ENCODE measurements at places on chromosomes 1 and 21. TPM values are rescaled to one million over a fixed set of nuclear protein-coding genes. Genes with fewer than 3 reads are reported as not detected.

- DNase-seq: no peak
Measured at GRCh38 chr1:207887542-207888201, 23.3 kb downstream of the CD34 start.

DNA sequence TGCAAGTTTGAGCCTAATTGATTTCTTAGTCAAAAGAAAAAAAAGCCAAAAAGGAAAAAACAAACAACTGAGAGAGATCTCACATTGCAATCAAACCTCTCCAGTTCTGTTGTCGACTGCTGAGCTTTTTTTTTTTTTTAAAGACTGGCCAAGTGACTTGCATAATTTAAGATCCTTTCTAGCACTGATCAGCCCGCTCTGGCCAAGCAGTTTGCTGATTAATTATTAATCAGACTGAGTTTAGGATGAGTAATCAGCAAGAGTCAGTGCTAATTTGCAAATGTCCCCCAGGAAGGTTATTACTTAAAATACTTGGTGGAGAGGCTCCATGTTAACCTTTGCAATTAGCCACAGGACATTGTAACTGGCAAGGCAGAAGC is 39.3 kb downstream of the HMGB4 start:
- DNase-seq: no peak

GRCh38 chr1:53379662-53380002 is 51.8 kb upstream of the LRP8 start:
- peak; percentile 41 for DNase-seq

- DNase-seq: no peak
Measured at GRCh38 chr1:186375929-186376319, 286 bp downstream of the ODR4 start.

- peak; percentile 96 for DNase-seq
Measured at GRCh38 chr1:225962440-225962975, 21.5 kb upstream of the LEFTY2 start.

DNA sequence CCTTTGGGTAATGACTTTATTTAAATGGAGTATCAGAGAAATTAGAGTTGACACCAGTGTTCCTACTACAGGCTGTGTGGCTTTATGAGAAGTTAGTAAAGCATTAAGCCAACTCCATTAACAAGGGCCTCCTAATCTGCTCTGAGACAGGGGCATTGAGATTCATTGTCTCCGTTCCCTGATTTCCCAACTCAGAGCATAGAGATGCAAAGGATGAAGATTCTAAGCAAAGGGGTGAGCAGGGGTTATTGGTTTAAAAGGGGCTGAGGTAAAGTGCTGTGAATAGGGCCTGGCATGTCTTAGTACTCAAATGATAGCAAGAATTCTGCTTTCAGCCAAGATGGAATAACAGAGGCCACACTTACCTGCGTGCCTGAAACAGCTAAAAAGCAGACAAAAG is 428.4 kb downstream of the PTPRU start:
- no peak for DNase-seq

GRCh38 chr1:198605406-198605805 is 33.4 kb upstream of the PTPRC start:
- no peak for DNase-seq

- DNase-seq: no peak
Measured at GRCh38 chr21:32252136-32252535, 26.7 kb downstream of the MIS18A start.

DNA sequence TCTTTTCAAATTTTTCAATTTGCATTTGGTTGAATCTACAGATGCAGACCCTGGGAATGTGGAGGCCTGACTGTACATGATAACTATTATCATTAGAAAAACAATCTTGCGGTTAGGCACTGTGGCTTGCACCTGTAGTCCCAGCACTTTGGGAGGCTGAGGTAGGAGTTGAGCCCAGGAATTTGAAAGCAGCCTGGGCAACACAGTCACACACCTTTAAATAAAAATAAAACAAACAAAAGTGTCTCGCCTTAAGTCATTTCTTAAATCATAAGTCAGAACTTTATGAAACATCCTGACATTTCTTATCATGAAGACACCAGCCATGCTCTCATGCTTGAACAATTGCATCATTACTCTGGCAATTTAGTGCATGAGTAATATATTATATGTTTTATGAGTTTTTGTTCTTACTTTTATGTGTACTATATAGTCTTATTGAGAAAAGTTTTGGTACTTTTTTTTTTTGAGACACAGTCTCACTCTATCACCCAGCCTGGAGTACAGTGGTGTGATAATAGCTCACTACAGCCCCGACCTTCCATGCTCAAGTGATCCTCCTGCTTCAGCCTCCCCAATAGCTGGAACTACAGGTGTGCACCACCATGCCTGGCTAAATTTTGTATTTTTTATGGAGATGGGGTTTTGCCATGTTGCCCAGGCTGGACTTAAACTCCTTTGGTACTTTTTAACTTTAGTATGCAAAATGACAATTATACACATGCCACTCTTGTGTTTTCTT is 7.8 kb downstream of the TBX19 start:
- DNase-seq: no peak

DNA sequence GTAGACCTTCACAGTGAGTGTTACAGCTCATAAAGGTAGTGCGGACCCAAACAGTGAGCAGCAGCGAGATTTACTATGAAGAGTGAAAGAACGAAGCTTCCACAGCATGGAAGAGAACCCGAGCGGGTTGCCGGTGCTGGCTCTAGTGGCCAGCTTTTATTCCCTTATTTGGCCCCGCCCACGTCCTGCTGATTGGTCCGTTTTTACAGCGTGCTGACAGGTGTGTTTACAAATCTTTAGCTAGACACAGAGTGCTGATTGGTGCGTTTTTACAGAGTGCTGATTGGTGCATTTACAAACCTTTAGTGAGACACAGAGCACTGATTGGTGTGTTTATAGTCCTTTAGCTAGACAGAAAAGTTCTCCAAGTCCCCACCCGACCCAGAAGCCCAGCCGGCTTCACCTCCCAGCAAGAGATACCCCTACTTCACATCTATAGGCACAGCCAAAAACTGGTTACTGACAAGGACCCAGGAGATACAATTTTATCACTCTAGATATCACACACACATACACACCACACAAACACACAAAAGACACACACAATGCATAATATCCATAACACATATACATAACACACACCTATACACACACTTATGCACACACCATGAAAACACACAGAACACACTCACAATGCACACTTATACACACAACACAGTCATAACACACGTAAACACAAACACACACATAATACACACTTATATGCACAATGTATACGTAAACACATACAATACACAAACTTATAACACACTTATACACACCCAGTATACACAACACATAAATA is 68.5 kb downstream of the MAP3K21 start:
- no peak for DNase-seq

DNA sequence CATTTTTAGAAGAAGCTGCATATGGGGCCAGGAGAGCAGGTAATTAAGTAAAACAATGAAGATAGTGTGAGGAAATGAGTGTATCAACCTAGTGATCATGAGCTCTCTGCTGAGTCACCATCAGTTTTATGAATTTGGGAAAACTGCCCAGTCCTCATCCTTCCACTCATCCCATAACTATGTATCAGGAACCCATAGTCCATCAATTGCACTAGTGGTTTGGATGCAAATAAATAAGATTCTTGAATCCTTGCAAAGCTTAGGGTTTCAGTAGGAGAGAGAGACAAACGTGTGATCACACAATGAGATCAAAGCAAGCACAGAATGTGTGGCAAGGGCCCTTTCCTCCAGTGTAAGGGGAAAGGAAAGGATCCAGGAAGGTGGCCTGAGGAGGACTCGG is 145.6 kb downstream of the ZZZ3 start:
- no peak for DNase-seq

- DNase-seq: peak; percentile 70
Measured at GRCh38 chr21:44800971-44801467, 601 bp downstream of the UBE2G2 start.

- DNase-seq: no peak
Measured at GRCh38 chr1:193524616-193525015, 338.2 kb upstream of the B3GALT2 start.

DNA sequence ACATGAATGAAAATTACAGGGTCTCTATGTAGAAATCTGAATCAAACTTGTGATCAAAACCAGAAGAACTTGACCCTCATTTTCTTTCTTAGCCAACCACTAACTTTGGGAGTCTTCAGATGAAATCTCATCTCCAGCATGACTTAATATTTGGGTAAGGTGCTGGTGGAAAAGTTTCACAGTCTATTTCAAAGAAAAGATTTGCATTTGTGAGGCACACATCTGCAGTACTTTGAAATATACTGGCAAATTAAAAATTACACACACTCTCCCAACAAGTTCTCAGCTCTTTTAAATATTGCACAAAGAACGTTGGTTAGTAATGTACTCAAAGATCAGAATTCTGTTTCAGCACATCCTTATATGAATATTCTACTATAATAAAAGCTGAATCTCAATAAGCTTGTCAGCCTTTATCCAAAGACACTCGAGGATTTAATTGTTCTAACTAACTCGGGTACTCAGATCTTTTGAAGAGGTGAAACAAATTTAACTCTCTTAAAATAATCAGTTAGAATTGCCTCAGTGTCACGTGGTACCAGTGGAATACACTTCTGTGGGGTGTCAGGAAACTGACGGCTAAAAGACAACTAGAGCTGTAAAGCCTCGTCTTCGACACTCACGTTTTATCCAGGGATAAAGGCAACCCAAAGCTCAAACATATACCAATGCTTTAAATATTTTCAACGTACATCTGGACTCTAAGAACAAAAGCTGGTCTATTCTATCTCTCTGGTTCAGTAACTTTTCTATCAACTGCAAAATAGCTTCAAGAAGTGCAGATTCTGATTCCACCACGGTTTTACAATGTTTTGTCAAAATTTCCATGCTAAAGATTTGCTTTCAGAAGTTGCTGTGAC is 19.0 kb downstream of the SAMSN1 start:
- no peak for DNase-seq

- no peak for DNase-seq
Measured at GRCh38 chr1:240682166-240682858, 70.4 kb upstream of the GREM2 start.

DNA sequence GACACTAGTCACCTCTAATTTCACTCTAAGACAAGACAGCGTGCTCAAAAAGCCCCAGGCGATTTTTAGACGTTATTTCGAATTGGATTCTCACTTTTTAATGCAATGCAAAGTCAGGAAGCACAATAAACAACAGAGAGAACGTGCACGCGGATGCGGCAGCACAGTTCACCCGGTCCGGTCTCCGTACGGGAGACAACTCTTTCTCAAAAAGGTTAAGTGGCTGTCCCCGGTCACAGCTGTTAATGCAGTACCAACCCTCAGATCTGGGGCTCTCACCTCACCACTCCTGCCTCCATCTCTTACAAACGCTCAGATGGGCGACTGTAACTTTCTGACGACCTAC is 1.2 kb downstream of the HP1BP3 start:
- no peak for DNase-seq

GRCh38 chr1:75152092-75152491 is 17.9 kb downstream of the LHX8 start:
- DNase-seq: no peak

DNA sequence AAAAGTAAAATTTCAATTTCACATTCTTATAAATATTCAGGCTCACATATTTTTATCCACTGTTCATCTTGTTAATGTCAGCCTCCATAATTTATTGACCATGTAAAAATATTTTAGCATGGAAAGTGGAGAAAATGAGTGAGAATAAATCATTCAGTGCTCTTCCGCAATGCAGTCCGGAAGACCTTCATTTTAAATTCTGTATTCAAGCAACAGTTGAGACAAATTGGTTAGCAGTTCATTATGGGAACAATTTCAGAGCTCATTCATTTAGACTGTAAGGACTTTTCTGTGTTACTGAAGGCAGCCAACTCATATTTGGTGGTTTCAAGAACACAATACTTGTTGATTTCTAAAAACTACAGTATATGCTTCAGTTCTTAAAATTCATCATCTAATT is 97.8 kb downstream of the TYW3 start:
- no peak for DNase-seq

- peak; percentile 96 for DNase-seq
Measured at GRCh38 chr1:39898648-39899603, 2.8 kb downstream of the MYCL start.

DNA sequence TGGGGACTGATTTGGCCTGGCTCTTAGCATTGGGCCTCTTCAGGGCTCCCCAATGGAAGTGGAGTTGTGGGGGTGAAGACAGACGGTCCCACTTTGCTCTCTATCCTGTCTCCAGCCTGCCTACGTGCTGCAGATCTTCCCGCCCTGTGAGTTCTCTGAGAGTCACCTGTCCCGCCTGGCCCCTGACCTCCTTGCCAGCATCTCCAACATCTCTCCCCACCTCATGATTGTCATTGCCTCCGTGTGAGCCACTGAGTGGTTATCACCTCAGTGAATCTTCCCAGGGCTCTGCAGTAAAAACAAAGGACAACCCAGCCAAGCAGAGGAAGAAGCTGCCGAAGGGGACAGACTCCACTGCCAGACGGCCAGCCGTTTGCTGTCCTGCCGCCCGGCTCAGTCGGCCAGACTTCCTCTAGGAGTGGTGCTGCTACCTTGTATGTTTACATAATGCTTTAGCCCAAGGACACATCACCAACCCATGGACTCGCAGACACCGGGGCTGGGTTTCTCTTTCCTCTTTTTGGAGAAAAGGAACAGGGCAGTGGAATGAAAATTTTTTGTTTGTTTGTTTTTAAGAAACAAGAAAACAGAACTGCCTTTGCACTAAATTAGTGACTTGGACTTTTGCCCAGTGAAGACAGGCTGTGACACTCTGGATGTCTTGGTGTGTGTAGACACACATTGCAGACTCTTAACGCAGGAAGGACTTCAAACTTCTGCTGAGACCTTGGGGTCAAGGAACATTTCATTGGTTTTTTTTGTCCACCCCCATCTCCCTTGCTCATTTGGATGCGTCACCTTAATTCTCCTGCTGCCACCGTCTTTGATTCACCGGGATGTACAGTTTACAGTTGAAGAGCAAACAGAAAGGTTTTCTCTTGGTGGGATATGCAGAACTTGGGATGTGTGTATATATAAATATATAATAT is 36.5 kb downstream of the ZBTB17 start:
- DNase-seq: peak; percentile 45

DNA sequence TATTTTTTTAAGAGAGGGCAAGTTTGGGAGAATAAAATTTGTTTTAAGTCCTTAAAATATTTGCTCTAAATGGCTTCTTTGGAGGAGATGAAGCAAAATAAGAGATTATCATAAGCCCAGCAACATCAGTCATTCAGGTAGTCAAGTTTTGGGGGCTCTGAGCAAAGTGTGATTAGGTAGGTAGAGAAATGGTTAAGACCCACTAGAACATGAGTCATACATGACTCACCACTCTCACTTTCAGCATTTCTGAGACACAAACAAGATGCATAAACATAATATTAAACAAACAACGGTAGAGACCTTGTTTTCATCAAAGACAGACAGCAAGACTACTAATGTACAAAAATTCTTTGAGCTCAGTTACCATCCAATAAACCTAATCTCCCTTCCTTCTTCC is 272.2 kb downstream of the LMO4 start:
- no peak for DNase-seq

TOR3A gene
- total RNA-seq: 24.7 TPM

PLPPR4 gene
- not detected for total RNA-seq

TRIM46 gene
- 11.3 TPM for total RNA-seq

ADORA3 gene
- total RNA-seq: not detected

TSPEAR gene
- total RNA-seq: 15.3 TPM

LINGO4 gene
- total RNA-seq: not detected

RHCE gene
- total RNA-seq: not detected

NRIP1 gene
- 29.5 TPM for total RNA-seq

NUAK2 gene
- total RNA-seq: 21.3 TPM

RHBG gene
- 3.8 TPM for total RNA-seq

KCNH1 gene
- total RNA-seq: 3.5 TPM
